ENCODE measurements at places on chromosomes 5 and 9.

- DNase-seq, result no peak
These were observed 232.9 kb downstream of the NFIB start for GRCh38 chr9:14080959-14081542.

DNA sequence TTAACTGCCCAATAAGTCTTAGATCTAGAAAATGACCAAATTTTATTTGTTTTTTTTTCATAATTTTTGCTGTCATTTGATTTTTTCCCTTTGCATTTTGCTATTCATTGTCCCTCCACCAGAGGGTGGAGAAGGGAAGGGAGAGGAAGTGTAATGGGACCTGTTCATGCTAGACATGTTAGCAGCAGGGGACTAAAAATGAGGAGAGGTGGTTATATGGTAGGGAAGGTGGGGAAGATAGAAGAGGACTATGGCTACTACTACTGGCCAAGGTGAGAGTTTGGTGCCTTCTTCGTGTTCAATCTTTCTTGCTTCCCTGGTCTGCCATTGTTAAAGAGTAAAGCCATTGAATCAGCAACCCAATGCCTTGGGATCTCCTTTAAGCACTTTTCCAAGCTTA lies 6.4 kb downstream of the GRIA1 start:
- DNase-seq, result peak; percentile 16

GRCh38 chr9:14849851-14850250 lies 60.4 kb downstream of the FREM1 start:
- no peak for DNase-seq

DNA sequence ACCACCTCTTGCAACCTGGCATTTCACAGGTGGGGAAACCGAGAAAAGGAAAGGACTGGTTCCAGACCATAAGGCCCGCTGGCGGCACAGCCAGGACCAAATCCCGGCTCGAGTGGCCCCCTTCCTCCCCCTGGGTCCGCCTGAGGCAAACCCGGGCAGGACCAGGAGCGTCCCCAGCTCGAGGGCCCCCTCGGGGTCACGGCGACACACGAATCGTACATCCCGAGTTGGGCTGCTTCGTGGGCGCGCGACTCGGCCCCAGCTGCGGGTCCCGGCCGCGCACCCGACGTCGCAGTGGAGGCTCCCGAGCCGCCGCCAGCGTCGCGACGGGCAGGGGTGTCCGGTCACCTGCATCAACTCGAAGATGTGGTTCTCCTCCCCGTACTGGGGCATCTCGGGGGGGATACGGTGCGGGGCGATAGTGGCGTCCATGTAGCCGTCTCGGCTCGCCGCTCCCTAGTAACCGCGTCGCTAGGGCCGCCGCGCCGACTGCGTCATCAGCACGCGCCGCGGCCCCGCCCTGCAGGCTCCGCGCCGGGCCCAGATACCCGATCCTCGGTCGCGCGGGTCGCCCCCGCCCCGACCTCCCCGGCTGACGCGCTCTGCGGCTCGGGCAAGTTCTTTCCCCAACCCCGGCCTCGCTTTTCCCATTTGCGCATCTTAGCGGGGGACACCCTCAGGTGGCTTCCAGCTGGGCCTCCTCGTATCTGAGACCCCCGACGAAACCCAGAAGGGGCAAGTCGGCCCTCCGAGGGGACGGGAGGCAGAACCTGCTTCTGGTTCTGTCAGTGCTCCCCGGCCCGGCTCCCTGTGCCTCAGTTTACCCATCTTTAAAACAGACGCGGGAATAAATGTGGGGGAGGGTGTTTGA lies at the start of gene AK8:
Gene AK8, minus strand, starts transcription at position 461 of the 871 bp plus-strand sequence. Its CDS starts 29 bp downstream, at position 432.
- peak; percentile 96 for DNase-seq

DNA sequence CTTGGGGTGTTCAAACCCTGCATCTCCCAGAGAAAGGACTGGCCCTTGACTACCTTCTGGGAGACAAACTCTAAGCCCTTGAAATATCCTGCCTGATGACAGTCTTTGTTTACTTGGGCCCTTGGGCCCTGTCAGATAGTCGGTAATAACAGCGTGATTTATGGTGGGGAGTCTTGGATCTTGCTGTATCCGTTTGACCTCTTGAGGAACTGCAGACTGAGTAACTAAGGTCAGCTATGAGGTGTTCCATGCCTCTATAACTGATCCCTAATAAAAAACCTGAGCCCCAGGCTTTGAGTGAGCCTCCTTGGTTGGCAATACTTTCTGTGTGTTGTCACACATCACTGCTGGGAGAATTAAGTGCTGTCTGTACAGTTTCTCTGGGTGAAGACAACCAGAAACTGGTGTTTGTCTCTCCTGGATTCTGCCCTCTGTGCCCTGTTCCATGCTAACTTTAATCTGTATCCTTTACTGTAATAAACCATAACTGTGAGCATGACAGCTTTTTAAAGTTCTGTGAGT lies 56.2 kb upstream of the ANKRD33B start:
- peak; percentile 28 for DNase-seq

DNA sequence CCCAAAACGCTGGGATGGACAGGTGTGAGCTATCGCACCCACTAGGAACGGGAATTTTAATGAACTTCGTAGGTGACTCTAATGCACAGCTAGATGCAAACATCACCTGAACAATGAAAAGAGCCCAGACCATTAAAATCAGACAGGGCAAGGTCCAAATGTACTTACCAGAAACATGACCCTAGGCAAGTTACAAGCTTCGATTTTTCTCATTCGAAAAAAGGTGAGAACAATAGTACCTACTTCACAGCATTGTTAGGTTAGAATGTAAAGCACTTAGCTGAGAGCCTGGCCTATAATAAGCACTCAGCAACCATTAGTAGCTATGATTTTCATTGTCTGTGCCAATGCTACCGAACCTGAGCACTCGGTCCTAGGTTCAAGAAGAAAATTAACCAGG lies 5.8 kb upstream of the KLHL3 start:
- DNase-seq, result no peak

- DNase-seq, result no peak
These were observed 453.6 kb upstream of the TUSC1 start for GRCh38 chr9:26131886-26132285.

DNA sequence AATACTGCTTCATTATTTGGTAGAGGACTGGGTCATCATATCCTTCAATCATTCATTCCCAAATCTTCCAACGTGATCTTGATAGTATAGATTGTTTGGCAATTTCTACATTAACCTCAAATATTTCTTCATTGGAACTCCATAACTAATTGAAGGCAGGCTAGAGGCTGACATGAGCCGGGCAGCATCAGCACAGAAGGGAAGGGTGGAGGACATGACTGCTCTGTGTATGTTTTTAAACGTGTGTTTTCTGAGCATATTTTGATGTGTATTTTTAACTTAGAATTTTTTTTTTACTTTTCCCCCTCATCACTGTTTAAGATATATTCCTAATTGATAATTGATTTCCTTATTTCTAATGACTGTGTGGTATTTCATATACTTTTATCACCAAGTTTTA lies 12.6 kb downstream of the DDX4 start:
- no peak for DNase-seq

DNA sequence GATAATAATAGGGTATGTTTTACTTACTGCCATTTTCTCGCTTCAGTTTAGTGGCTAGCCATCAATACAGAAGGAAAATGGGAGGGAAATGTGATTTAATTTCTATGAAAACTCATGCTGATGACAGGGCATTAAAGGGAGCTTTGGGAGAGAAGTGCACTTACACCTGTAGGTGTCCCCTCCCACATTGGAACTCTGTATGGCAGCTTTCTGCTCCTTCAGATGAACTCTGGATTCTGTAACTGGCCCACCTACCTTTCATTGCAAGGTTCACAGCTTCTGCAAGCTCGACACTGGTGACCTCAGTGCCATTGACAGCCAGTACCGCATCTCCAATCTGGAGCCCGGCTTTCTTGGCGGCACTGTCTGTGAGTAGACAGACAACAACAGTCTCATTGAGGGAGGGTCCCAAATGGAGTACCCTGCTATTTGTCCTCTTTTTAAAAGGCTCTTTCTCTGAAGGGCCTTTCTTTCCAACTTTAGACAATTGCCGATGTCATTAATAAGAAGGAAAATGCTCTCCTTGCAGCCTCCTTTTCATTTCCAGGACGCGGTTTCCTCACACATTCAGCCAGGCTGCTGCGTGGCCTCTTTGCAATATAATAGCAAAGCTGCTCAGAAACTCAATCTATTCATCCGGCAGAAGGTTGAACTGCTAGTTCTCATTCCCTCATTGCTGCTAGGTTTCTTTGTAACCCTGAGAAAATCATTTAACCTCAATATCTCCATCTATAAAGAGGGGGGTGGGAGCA lies 63.6 kb downstream of the NUDT12 start:
- DNase-seq, result no peak

DNA sequence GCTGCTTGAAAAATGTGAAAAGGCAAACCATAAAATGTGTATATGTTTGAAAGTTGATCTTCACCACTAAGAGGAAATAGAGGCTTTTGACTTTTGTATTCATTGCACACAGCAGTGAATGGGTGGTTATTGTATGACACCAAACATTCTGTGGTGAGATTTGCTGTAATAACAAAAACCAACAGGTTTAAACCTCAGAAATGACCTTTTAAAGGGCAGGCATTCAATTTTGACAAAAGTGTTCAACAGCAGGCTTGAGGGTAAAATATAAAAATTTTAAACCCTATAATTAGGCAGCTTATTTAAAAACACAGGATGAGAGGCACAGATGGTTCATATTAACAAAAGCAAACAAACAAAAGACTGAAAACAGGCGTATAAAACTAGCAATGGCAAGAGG lies 128.1 kb upstream of the NUDT12 start:
- DNase-seq, result no peak

- no peak for DNase-seq
These were observed 47.7 kb upstream of the TLX3 start for GRCh38 chr5:171261361-171261760.

DNA sequence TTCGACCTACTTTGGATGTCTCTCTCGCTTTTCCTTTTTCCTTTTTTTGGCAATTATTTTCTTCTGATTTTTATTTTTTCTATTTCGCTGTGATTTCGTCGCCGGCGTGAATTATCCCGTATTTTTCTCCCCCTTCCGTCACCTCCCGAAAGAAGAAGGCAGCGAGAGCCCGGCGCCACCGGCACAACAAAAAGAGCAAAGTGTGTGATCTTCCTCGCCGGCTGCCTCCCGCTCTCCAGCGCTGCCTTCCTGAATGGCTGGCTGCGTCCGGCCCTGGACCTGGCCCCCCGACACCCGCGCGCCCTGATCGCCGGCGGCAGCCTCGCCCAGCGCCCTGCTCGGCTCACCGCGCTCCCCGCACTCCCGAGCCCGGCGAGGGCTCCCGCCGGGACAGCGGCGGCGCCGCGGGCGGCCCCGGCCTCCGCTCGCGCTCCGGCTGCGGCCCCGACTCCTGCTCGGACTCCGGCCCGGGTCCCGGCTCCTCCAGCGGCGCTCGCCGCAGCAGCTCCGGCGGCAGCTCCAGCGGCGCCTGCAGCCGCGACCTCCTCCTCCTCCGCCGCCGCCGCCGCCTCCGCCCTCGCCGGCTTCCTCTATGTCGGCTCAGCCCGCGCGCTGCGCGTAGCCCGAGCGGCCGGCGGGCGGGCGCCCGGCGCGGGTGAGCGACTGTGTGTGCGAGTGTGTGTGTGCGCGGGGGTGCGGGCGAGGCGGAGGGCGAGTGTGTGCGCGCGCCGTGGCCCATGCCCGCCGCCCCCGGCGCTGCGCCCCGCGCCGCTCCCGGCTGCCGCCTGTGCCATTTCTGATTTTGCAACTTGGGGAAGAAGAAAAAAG lies 960 bp downstream of the NR2F1 start:
- DNase-seq, result no peak

- DNase-seq, result no peak
These were observed 25.3 kb downstream of the PTPA start for GRCh38 chr9:129136446-129137035.

GRCh38 chr9:99345942-99346341 lies 123.9 kb downstream of the SEC61B start:
- no peak for DNase-seq

DNA sequence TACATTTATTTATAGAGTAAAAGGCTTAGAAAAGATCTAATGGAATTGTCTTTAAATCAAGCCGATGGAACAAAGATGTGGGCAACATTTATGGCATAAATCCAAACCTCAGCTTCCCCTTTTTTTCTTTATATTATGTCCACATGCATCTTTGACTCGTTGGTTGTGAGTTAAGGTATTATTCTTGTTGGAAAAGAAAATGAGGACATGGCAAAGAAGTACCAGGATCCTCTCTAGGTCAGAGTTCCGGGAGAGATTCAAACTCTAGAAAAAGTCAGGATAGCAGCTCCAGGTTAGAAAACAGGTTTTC lies 508 bp upstream of the NME5 start:
- no peak for DNase-seq
